ENCODE measurements at places on chromosomes 2 and 18.

DNA sequence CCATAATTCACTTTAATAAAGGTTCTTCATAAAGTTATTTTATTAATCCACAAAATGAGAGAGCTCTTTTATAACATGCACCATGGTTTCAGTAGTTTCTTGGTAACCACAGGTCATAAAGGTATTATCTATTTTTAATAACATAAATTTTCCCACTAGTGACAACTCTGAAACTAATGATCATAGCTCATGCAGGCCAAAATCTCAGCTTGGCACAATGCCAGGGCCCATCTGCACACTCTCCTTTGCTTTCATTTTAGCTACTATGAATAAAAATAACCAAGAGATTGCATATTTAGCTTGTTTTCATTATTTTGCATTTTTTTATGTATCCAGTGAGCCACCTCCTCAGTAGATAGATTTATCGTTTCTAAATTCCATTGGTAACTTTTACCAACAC lies 691.8 kb upstream of the CHAC2 start:
- DNase-seq: no peak

DNA sequence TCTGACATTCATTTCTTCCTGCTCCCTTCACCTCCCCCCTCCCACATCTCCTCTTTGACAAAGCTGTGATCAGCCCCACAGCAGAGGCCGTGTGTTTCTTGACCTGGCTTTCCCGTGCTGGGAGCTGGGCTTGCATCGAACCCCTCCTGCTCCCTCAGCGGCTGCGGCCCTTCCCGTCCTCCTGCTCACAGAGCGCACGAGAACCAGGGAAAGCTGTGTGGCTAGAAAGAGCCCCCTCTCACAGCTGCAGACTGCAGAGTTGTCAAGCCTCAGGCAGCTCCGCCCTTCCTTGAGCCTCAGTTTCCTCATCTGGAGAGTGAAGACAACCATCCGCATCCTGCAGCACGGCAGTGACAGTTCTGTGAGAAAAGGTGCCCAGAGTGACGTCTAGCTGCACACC lies 65.7 kb upstream of the GLI2 start:
- DNase-seq: no peak

DNA sequence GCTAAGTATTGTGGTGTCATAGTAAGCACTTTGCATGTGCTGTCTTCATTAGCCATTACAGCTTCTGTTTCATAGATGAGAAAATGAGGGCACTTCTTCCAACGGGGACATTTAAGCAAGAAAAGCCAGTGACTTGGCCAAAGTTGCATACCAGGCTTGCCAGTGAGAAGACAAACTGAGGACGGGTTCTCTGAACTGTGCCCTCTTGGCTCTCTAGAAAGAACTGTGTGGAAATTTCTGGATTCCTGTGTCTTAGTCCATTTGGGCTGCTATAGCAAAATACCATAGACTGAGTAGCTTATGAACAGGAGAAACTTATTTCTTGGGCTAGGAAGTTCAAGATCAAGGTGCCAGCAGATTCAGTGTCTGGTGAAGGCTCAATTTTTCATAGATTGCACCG lies 13.3 kb downstream of the CTIF start:
- DNase-seq: no peak

DNA sequence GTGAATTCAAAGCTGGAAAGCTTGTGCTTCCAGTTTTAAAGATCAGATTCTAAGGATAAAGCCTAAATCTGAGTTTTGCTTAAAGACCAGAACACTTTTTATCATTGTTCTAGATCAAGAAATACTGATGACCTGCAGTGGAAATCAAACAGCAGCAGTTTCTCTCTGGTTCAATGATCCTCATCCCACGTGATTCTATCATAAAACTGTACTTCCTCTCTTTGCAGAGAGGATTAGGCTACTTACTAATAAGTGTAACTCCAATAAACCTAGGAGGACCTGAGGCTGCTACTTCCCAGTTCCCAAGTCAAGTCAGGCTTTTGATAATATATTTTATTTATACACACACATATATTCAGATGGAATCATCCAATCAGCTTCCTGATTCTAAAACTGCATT lies 81.9 kb downstream of the TCF4 start:
- DNase-seq: no peak

DNA sequence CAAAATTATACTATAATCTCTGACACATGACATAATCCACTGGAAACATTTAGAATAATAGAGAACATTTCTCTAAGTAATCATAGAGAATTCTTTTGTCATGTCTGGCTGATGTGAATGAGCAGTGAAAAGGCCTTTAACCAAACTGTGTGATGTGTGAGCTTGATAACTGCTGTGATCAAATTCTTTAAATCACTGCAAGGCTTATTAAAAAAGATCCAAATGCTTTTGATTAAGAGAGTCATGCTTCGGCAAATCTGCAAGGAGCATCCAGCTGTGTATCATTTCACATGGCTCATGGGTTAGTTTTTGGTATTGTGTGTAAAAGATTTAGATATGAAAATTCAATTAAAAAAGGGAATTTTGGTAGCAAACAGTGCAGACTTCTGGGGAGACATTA lies 58.6 kb upstream of the TFPI start:
- DNase-seq: no peak
